ENCODE measurements at places on chromosomes 7 and 10.

DNA sequence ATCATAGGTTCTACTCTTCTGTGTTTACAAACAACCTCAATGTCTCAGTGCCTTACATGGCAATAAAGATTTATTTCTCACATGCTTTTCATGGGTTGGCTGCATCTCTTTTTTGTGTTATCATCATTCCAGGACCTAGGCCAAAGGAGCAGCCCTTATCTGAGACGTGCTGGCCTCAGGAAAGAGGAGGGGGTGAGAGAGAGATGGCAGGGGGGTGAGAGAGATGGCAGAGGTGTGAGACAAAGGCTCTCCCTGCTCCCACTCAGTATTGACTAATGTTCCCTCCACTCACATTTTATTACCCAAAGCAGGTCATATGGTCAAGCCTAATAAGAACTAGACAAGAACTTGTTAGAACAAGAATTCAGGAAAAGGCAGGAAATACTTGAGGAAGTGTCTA is 120.1 kb upstream of the PRR15 start:
- DNase-seq = no peak

GRCh38 chr10:87059401-87059800 is 35.2 kb downstream of the GLUD1 start:
- DNase-seq = no peak

GRCh38 chr7:37338966-37339365 is 109.7 kb downstream of the ELMO1 start:
- DNase-seq = no peak

- DNase-seq = no peak
These were observed 30.5 kb upstream of the SRGN start for GRCh38 chr10:69057261-69057950.

DNA sequence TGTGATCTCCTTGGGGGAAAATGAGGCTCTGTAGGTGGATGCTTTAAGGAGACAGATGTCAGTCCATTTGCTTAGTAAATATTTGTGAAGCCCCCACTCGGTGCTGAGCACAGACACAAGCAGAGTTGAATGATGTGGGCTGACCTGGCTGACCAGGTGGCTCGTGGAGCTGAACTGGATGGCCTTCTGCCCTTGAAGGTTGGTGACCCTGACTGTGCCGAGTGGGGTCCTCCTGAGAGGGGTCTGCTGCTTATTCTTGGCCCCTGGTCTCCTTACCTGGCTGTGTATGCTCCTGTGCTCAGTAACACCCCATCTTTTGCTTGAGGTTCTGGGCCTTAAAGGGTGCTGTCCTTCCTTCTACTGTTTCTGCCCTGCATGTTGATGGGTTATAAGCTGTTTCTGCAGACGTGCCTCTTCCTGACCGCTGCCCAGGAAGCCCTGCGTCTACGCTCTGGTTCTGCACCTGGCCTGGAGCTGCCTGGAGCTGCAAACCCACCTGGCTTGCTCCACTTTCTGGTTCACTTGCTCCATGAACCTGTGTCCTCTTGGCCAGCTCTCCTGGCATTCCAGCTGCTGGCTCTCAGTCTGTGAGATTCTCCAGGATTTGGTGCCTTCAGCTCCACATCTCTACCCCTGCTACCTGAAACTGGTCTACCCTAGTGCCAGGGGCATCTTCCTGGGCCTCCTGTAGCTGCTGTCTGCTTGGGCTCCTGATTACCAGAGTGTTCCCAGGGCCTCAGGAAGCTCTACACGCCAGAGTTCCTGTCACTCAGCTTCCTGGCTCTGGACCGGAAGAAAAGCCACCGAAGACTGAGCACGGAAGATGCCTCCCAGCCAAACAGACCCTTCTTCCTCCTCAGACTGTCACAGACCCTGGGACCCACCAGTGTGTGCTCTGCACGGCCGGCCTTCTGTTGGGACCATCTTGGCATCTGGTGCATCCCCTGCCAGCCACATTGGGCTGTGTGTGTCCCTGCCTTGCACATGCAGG is 76.5 kb downstream of the ADCY1 start:
- DNase-seq = no peak

- DNase-seq = no peak
These were observed 38.7 kb downstream of the CDK6 start for GRCh38 chr7:92797693-92798092.

GRCh38 chr7:79137942-79138341 is 315.5 kb downstream of the MAGI2 start:
- DNase-seq = no peak

DNA sequence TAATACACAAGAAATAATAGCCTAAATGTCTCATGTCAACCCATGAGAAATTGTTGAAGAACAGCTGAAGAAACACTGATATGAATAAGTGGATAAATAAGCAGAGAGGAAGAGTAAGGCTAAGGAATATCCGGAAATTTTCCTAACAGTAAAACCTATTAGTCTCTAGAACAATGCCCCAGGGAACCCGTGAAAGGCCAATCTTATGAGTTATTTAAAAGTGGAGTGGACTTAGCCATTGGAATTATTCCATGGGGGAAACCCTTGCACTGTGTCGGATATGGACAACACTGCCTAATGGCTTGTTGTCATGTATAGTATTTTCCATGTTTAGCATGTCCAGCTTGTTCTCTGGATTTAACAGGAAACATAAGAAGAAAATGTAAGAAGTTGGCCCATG is 217.2 kb upstream of the PLXNA4 start:
- no peak for DNase-seq

GRCh38 chr7:51634538-51634937 is 317.9 kb upstream of the COBL start:
- no peak for DNase-seq

DNA sequence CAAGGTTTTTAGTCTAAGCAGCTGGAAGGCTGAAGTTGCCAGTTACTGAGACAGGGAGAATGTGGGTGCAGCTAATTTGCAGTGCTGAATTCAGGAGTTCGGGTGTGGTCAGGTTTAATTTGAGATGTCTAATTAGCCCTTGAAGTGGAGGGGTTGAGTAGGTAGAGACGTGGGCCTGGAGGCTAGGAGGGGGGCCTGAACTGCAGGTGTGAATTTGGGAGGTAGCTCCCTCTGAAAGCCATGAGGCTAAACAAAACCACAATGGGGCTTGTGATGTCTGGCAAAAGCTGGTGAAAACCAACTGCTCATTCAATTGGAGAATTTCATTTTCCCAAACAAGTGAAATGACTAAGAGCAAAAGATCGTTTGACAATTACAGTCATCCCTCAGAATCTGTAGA is 246.0 kb upstream of the NFE2L3 start:
- DNase-seq = no peak

DNA sequence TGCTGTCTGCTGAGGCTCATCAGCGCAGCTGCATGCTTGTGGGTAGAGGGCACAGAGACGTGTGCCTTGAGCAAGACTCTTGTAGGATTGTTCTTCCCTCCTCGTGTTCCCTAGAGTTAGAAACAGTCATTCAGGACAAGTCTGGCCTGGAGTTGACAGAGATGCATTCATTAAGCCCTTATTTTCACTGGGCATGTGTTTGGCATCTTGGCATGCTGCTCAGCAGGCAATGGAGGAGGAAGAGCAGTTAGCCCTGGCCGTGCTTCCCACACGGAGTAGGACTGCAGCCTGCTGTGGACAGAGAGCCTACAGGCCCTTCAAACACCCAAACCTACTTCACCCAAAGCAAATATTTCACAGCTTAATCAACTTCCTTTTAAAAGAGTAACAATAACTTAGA is 73.0 kb upstream of the GJD4 start:
- DNase-seq = no peak

GRCh38 chr10:73439055-73439454 is 5.7 kb upstream of the MSS51 start:
- DNase-seq = no peak

DNA sequence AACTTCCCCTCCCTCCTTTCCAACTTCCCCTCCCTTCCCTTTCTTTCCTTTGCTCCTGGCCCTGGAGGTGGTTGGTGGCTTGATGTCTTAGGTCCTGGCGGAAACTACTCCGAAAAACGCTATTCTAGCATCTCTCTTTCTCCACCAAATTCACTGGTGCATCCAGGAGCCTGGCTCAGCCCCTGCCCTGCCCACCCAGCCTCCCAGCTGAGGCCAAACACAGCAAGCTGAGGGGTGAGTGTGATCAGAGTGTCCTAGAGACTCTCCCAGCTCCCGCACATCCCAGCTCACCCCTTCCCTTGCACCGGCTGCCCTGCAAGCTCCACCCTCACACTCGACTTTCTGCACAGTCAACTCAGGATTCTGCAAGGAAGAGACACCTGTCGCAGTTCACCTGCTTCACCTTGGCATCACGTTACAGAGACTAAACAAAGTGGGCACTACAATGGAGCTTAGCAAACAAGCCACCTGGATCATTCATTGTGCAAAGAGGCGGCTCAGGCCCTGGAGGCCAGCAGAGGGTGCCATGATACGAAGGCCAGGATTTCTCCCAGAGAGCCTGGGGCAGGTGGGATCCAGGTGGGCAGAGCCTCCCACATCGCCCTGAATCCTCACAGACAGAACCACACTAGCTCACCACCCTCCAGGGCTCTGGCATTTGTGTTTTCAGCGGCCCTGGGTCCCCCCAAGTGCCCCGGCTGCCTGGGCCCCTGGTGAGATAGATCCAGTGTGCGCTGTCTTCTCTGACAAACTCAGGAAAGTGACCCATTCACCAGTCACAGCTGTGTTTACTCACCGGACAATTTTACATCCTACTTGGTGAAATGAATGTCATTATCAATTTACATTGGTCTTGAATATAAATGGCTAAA is 169.6 kb downstream of the TCERG1L start:
- DNase-seq = no peak

GRCh38 chr10:94084344-94084743 is 90.6 kb downstream of the PLCE1 start:
- no peak for DNase-seq

DNA sequence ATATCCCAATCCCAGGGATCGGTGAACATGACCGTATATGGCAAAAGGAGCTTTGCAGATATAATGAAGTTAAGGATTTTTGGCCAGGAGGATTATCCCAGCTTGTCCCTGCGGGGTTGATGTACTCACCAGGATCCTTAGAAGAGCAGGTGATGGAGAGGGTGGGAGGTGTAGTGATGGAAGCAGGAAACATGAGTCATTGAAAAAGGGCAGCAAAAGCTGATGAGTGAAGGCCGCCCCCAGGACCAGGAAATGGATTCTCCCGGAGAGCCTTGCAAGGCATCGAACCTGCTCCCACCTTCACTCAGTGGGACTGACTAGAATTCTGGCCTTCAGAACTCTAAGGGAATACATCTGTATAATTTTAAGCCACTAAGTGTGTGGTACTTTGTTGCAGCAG is 5.2 kb upstream of the NUPR2 start:
- no peak for DNase-seq

GRCh38 chr10:32166365-32166764 is 110.1 kb upstream of the KIF5B start:
- no peak for DNase-seq

DNA sequence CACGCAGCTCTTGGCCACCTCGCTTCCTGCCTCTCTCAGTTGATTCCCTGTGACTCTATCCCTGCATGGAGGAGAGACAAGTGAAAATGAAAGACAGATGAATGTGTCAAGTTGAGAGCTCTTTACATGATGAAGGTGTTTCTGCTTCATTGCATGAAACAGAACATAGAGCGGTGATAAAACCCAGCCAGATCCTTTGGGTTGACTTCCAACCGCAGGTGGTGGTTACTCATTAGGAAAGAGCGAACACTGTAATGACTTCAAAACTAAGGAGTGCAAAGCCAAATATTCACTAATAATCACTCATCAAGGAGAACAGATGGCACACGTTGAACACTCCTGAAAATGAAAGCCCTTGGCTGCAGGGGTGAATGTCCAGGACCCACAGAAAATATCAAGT is 31.8 kb upstream of the WDR11 start:
- no peak for DNase-seq

GRCh38 chr10:23448802-23449570 is 10.1 kb downstream of the OTUD1 start:
- DNase-seq = peak; percentile 40

Data from GM12864 (cell line).